ENCODE measurements at places on chromosomes 11 and 22. TPM values are rescaled to one million over a fixed set of nuclear protein-coding genes. Genes with fewer than 3 reads are reported as not detected.

Gene TXNRD2
- 33.9 TPM for total RNA-seq

Gene CD3G
- total RNA-seq = not detected

Gene OR51B4
- total RNA-seq = not detected

Gene APOL4
- total RNA-seq = 0.14 TPM

Gene B3GAT1
- not detected for total RNA-seq

Gene HBG1
- not detected for total RNA-seq

Gene SLC22A9
- total RNA-seq = not detected

Gene GRIK4
- 0.04 TPM for total RNA-seq

Gene C11orf65
- 0.31 TPM for total RNA-seq

Gene SCN3B
- 0.13 TPM for total RNA-seq

Gene OSBPL5
- 9.8 TPM for total RNA-seq

Gene SYT12
- 22.3 TPM for total RNA-seq

Gene FJX1
- total RNA-seq = 36.4 TPM

Gene NXPE1
- not detected for total RNA-seq

Gene SLC15A3
- not detected for total RNA-seq

Gene P2RX6
- total RNA-seq = 0.50 TPM

Gene IGLL5
- total RNA-seq = not detected

Gene TRIM29
- total RNA-seq = 28.0 TPM

Gene CACNA1I
- total RNA-seq = 0.06 TPM

Gene GGTLC3
- not detected for total RNA-seq

Gene NUP98
- total RNA-seq = 78.7 TPM

Gene FXYD2
- 17.3 TPM for total RNA-seq

Gene PLAAT4
- total RNA-seq = 1.5 TPM

Gene OR5AN1
- not detected for total RNA-seq

All from A549 treated with dexamethasone at 1 μM for 4 hours (cell line).